Hair follicular keratinocyte (primary cell): ENCODE measurements at places on chromosomes 11 and 22. TPM values are rescaled to one million over a fixed set of nuclear protein-coding genes. Genes with fewer than 3 reads are reported as not detected.

C11orf86 gene
- total RNA-seq, result not detected in 2 replicates

RASGRP2 gene
- 2.1 TPM in 1 of 2 replicates, not detected in the other for total RNA-seq

EXPH5 gene
- 5.4 TPM in 2 replicates for total RNA-seq

CRYBB2 gene
- total RNA-seq, result not detected in 2 replicates

DEUP1 gene
- not detected in 2 replicates for total RNA-seq

APOBEC3A gene
- not detected in 2 replicates for total RNA-seq

SERPING1 gene
- 17.4 and 25.5 TPM in 2 replicates for total RNA-seq

MMP3 gene
- total RNA-seq, result 0.78 and 5.9 TPM in 2 replicates
